ENCODE measurements at places on chromosomes 16 and 17.
A peak's percentile ranks its signal among the peaks of the same experiment; 100 is the strongest.

DNA sequence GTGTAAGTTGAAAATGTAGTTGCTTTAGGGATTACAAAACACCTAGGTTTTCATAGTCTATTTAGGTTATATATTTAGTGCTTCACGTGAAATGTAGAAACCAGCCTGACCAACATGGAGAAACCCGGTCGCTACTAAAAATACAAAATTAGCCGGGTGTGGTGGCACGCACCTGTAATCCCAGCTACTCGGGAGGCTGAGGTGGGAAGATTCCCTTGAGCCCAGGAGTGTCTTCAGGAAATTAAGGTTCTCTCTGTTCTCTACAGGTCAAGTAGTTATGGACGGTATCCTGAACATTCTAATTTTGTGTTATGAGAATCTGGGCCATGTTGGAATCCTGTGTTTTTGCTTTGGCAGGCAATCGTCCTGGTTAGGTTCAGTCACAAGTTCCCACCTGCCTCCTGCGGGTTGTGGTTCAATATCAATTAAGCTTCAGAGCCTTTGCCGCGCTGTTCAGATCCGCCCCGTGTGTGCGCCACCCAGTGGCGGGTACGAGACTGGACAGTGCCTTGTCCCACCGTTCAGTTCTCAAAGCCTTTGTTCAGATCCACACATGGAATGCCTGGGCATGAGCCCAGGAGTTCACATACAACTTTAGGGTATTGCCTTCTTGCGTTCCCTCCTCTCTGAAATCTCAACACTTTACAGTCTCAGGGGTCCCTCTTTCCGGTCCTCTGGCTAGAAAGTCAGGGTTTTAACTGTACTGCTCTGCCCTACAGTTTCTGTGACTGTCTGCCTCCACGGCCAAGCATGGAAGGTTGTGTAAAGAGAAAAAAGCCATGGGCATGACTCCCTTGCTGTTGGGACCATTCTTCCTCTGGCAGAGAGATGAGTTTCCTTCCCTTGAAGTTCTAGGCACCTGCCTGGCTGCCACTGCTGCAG is 41.7 kb downstream of the HEATR6 start:
- peak; percentile 72 for DNase-seq

DNA sequence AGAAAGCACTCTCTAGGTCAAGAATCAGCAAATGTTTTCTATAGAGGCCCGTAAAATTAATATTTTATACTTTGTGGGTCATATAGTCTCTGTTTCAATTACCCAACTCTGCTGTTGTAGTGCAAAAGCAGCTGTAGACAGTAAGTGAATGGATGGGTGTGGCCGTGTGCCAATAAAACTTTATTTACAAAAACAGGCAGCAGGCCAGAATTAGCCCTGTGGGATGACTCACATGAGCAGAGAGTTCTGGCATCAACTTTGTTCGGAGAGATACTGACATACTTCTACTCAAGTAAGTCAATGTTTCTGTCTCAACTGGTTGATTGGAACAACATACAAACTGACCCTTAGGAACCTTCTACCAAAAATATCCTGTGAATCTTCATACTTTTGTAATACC is 616.2 kb downstream of the MAF start:
- no peak for DNase-seq

- no peak for DNase-seq
Observed at GRCh38 chr17:79548116-79548515, 62.7 kb downstream of the RBFOX3 start.

- DNase-seq: peak; percentile 55
Observed at GRCh38 chr17:31216031-31216751, 80.8 kb downstream of the OMG start.

GRCh38 chr16:87319011-87319410 is 1.8 kb upstream of the C16orf95 start:
- no peak for DNase-seq

DNA sequence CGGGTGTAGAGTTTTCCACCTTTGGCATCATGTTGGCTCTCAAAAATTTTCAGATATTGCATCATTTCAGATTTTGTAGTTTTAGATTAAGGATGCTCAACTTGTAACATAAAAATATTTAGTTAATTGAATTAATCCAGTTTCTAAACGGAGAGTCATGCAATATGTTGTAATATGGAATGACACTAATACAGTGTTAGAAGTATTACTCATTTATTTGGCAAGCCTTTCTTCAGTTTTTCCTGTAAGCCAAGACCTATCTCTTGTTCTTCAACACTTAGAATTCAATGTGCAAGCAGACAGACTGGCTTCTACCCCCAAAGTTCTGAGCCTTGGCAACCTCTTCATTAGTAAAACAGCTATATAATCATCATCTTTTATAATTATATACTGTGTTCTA is 985.0 kb upstream of the GOT2 start:
- no peak for DNase-seq

DNA sequence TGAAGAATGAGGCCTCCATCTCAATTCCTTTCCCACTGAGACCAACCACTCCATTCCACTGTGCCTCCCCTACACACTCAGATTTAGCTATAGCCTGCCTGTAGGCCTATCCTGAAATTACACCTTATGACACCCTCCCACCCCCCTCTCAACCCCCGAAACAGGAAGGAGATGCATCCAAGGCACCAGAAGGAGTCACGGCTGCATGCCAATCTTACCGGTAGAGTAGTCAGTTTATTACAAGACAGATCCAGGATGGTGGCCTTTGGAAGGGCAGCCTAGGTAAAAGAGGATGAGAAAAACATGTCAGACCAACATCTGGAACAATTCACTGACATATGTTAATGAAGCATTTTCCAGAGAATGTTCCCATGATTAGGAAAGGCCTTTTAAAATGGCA is 2.6 kb downstream of the LRRC59 start:
- no peak for DNase-seq

GRCh38 chr17:63834431-63835166 is 7.1 kb upstream of the FTSJ3 start:
- peak; percentile 49 for DNase-seq

GRCh38 chr17:12302711-12303110 is 282.0 kb downstream of the MAP2K4 start:
- no peak for DNase-seq

GRCh38 chr16:50289950-50290764 is 23.8 kb downstream of the ADCY7 start:
- DNase-seq: no peak

DNA sequence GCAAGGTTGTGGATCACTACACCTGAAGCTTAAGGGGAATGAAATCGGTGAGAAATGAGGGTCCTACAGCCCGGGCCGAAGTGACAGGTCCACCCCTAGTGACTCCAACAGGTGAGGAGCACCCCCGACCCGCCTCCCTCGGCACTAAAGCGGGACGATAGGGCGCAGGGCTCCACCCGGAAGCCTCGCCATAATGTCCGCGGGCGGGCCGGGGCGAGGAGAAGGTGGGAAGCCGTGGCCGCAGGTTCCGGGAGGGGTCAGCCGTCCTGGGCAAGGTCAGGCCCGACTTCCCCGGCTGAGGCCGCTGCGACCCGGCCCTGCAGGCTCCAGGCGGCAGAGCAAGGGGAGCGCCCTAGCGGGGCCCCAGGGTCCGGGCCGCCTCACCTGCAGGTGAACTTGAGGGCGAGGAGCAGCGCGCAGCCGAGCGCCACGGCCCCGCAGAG is 543 bp downstream of the TXNDC11 start:
- no peak for DNase-seq

DNA sequence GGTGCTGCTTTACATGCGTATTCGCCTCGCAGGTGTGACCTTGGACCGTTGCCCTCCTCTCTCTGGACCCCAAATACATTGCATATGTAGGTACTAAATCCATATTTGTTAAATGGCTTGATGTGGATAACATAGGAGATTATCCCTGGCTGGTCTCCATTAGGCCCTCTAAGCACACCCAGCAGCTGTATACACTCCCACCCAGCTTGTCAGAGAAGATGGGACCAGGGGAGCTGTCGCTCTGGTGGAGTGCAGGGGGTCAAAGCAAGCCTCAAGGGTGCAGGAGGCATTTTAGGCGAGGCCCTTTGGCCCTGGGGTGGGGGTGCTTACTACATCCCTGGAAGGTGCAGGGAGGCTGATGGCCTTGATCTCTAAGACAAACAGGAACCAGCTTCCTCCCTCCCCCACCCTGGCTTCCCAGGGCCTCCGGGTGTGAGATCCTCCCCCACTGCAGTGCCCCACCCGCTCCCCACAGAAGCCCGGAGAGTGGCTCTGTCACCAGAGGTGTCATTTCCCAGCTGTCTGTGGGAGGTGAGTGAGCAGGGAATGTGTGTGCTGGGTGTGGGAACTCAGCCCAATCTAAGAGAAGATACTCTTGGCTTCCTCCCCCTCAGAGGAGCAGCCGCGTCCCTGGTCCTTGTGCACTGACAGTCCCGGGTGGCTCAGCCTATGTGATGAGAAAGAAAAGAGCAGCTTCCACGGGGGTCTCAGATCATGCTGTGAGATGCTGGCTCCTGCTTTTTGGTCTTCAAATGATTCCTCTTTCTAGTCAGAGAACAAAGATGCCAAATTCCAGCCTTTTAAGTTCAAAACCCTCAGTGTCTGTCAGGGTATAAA is 1.4 kb upstream of the VAMP2 start:
- peak; percentile 26 for DNase-seq

DNA sequence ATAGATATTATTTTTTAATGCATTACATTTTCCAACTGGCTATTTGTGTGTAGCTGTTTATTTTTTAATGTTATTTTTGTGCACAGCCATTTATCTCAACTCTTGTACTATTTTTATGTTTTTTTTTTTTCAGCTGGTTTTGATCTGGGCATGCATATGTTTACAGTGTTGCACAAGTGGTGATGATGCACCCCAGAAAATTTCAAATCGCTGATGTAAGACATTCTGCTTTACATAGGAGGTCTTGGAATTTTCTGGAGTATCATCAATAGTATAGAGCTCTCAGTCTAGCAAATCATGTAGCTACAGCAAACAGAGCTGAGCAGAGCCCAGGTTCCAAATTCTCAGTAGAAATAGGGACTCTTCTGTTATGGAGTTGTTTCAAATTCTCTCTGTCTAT is 30.2 kb downstream of the CACNG5 start:
- no peak for DNase-seq

DNA sequence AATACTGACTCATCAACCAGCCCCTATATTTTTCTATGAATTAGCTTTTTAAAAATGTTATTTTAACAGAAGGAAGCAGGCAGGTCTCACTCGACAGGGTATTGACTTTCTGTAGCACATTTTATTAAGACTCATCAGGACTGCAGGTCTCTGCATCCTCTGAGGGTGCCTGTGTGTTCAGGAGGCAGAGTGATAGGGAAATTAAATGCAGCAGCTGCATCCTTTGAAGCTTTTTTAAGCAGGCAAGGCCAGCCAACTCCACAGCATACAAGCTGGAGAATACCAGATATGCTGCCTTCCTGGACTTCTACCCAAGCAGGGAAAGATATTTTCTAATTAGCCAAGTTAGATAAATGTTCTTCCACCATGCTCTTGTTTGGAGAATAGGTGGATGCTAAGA is 124.9 kb downstream of the WSCD1 start:
- no peak for DNase-seq

GRCh38 chr17:46071796-46072195 is 72.7 kb downstream of the STH start:
- peak; percentile 75 for DNase-seq

DNA sequence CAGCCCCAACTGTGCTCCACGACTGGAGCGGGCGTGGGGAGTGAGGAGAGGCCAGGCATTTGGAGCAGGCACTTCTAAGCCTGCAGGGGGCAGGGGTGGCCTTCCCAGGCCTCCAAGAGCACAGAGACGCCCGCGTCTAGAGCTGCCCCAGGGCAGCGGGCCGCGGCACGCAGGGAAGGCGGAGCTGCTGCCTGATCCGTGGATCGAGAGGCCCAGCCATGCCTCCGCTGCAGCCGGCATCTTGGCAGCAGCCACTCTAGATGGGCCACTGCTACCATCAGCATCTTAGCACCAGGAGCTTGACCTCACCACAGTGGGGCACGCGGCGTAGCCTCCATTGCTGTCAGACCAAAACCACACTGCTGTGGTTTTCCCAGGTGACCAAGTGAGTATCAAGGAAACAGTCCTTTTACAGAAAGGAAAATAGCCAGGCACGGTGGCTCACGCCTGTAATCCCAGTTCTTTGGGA is 20.4 kb upstream of the WDR45B start:
- no peak for DNase-seq

DNA sequence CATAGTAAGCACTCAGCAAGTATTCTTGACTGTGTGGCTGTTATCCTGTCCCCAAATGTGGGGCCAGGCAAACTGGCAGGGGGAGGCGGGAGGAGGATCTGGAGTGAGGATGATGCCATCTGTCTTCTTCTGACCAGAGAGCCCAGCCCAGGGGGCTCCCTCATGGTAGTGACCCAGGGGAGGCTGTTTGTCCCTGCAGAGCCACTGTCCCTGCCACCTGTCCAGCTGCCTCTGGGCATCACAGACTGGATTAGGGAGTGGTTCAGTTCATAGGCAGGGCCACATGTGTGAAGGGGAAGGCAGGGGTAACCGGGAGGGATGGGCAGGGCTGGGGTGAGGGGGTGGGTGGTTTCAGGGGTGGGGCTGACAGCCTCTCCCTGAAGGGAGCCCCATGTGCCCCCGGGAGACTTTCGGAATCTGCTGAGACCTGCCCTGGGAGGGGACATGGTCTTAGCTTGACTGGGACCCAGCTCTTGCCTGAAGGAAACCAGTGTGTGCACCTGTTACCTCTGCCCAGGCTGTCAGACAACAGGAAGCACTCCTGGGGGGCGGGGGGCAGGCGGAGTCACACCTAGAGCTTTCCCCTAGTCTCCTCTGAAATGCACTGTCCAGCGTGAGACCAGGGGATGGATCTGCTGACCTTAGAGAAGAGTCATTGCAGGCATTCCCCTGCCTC is 15.2 kb downstream of the ARHGAP23 start:
- no peak for DNase-seq

- DNase-seq: no peak
Observed at GRCh38 chr17:81510785-81511553, 1.6 kb downstream of the ACTG1 start.

DNA sequence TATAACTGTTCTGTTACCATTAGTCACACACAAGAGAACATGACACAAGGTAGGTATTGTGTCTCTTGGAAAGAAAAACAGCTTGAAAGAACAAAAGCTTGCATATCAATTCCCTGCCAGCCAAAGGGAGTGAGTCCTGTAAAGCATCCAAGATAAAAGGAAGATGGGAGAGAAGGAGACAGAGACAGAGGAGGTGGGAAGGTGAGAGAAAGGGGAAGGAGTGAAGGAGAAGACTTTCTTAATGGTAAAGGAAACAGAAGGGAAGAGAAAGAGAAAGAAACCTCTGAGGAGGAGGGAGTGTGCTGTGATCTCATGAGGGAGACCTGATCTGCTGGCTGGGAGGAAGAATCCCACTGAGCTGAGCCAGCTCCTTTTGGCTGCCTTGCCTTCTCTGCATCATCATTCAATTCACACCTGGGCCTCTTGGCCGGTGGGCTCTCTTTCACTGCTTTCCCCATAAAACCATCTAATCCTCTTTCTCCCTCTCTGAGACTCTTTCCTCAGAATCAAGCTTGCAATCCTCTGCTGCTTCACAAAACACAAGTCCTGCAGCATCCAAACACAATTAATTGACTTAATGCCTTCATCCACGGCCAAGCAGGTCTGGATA is 271.6 kb downstream of the ABCC12 start:
- DNase-seq: no peak

DNA sequence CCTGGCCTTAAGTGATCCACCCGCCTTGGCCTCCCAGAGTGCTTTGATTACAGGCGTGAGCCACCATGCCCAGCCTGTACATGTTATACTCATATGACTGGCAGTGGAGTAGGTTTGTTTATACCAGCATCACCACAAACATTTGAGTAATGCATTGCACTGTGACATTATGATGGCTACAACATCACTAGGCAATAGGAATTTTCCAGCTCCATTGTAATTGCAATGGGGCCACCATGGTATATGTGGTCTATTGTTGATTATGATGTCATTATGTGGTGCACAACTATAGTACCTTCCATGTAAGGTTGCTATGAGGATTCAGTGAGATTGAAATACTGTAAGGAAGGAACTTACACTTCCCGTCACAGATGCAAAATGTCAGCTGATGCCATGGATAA is 168.9 kb downstream of the COPRS start:
- DNase-seq: no peak

Measured in NCI-H1417 (cell line).